HFFc6 (cell line): ENCODE measurements at places on chromosomes 5 and 9.
A peak's percentile ranks its signal among the peaks of the same experiment; 100 is the strongest.

- DNase-seq, result no peak
- no peak overlapping the region for H3K27ac ChIP-seq
- H3K27me3 ChIP-seq, result peaks cover 5% of the 10 kb centered on the region
- H3K4me1 ChIP-seq, result no peaks in the 10 kb centered on the region
- no peak overlapping the region for H3K4me3 ChIP-seq
Observed at GRCh38 chr5:157978061-157978460, 119.1 kb upstream of the CLINT1 start.

GRCh38 chr5:111224561-111225345 is 569 bp downstream of the CAMK4 start:
- H3K27ac ChIP-seq, result peak overlapping the region; percentile 44; the same call in 1 of the 2 replicates
- peaks cover 22% of the 10 kb centered on the region for H3K4me1 ChIP-seq
- no peak for DNase-seq
- no peaks in the 10 kb centered on the region for H3K27me3 ChIP-seq
- no peaks in the 10 kb centered on the region for H3K36me3 ChIP-seq
- peak overlapping the region; percentile 87 for H3K4me3 ChIP-seq

DNA sequence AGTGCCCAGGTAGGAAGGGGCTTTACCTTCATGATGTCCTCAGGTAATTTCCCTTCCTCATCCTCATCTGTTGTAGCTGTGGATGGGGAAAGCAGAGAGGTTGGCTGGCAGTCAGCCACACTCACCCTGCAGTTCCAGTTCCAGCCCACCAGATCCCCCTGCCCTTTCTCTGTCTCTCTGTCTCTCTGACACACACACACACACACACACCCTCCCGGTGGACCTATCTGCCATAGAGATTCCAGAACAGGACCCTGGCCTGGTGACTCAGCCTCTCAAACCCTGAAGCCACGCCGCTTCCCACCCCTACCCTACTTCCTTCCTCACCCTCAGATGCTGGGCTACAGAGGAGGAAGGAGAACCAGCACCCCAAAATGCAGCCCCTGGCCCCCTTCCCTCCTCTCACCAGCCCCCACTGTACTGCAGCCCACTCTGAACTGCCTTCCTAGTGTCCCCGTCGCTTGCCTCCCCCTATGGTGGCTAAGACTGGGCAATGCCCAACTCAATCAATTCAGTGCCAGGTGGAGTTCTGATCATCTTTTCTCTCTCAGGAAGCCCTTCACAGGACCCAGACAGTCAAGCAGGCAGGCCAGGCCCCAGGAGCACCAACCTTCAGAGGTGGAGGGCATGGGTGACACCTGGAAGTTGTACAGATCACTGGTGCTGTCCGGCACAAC is 4.8 kb downstream of the IRF1 start:
- peaks cover 12% of the 10 kb centered on the region for H3K4me1 ChIP-seq
- H3K36me3 ChIP-seq, result peaks cover 23% of the 10 kb centered on the region
- H3K27me3 ChIP-seq, result no peaks in the 10 kb centered on the region; the same call in 1 of the 2 replicates
- no peak for DNase-seq
- H3K27ac ChIP-seq, result no peak overlapping the region; the same call in 1 of the 2 replicates

DNA sequence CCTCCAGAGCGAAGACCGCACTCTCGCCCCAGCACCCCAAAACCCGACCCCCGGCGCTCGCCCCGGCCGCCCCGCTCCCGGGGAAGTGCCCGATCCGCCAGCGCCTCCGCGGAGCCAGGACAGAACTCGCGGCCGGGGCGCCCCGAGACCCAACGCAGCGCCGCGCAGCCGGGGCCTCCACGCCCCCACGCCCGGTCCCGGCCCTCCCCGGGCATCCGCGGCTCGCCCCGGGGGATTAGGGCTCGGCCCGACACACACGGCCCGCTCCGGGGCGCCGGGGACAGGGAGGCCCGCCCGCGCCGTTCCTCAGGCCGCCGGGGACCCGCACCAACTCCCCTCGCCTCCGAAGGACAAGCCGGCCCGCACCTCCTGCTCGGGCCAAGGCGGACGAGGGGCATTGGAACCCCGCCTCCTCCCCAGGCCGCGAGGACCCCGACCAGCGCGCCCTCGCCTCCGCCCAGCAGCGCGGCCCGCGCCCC is 544 bp downstream of the FNBP1 start:
- peaks cover 5% of the 10 kb centered on the region for H3K27me3 ChIP-seq
- H3K27ac ChIP-seq, result peak overlapping the region; percentile 90
- no peak for DNase-seq
- peaks cover 4% of the 10 kb centered on the region; the same call in 1 of the 2 replicates for H3K36me3 ChIP-seq
- peak overlapping the region; percentile 99 for H3K4me3 ChIP-seq
- peaks cover 31% of the 10 kb centered on the region for H3K4me1 ChIP-seq

GRCh38 chr5:135821061-135821801 is 13.2 kb upstream of the SLC25A48 start:
- H3K4me1 ChIP-seq, result no peaks in the 10 kb centered on the region
- no peak overlapping the region for H3K4me3 ChIP-seq

GRCh38 chr9:4955836-4956235 is 29.2 kb upstream of the JAK2 start:
- H3K4me1 ChIP-seq, result 0 out of 2 replicates have a peak, but pooled peaks cover 13% of the 10 kb centered on the region
- H3K36me3 ChIP-seq, result peaks cover 6% of the 10 kb centered on the region
- no peak overlapping the region for H3K4me3 ChIP-seq
- no peak overlapping the region for H3K27ac ChIP-seq
- DNase-seq, result no peak

DNA sequence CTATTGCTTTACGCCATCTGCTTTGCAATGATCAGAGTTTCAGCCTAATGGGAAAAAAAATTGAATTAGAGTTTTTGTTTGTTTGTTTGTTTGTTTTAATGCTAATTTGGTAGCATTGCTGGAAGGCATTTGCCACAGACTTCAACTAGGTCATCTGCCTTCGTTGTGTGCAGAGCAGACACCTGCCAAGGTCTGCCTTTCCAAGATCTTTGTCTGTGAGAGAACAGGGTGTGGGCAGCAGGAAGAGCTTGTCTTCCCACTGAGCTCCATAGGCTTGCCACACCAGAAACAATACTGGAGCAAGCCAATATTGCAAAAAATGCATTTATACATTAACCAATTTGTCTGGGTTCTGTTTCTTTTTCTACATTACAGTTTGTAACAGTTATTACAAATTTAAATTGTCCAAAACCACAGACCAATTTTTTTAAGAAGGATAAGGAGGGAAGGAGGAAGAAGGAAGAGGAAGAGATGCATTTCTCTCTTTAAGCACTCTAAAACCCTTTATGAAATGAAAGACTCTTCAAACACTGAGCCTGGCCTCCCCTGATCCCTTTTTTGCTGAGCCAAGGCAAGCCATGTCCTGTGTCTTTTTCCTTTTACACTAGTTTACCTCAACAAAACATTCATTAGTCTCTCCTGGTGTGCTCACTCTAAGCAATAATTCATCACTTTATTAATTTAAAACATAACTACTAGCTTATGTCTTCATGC is 210.5 kb downstream of the SNX18 start:
- H3K4me3 ChIP-seq, result no peak overlapping the region
- H3K27ac ChIP-seq, result no peak overlapping the region
- peaks cover 21% of the 10 kb centered on the region for H3K4me1 ChIP-seq
- DNase-seq, result no peak

DNA sequence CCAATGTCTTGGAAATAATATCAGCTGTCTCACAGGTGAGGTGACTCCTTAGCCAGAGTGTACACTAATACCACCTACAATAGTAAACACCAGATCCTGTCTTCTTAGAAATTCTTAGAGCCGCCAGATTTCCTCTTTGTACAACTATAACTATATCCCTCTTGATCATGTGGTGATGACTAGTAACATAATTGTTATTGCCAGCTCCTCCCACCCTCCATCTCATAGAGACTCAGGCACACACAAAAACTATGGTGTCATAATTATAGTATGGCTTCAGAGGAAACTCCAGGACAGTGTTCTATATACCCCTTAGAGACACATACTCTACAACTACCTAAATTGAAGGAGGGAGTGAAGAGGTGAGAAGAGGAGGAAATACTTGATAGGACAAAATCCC is 33.1 kb downstream of the PGGT1B start:
- H3K4me3 ChIP-seq, result no peak overlapping the region
- peaks cover 4% of the 10 kb centered on the region; the same call in 1 of the 2 replicates for H3K36me3 ChIP-seq
- no peaks in the 10 kb centered on the region for H3K4me1 ChIP-seq

GRCh38 chr5:114305402-114306207 is 56.3 kb upstream of the KCNN2 start:
- peak; percentile 80 for DNase-seq
- peak overlapping the region; percentile 82 for H3K27ac ChIP-seq
- peaks cover 29% of the 10 kb centered on the region; the same call in 1 of the 2 replicates for H3K36me3 ChIP-seq

DNA sequence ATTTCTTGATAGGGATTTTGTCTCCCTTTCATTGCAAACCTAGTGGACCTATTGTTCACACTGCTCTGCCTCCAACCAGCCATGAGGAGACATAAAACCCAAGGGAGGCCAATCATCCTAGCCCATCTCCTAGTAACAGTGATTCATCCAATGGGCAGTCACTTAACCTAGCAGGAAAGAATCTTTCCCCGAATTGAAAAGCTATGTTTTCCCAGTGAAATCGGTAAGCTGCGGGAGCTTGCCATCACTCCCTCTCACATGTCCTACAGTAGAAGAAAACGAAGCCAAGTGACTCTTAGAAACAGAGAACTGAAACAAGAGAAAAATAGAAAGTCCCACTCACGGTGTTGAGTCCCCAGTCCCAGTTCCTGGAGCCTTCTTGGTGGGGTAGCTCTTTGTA is 123.3 kb downstream of the SUSD1 start:
- no peak for DNase-seq
- H3K27me3 ChIP-seq, result no peaks in the 10 kb centered on the region; the same call in 1 of the 2 replicates
- H3K4me1 ChIP-seq, result peaks cover 54% of the 10 kb centered on the region
- peaks cover 33% of the 10 kb centered on the region for H3K36me3 ChIP-seq
- no peak overlapping the region for H3K27ac ChIP-seq

GRCh38 chr9:81605170-81605670 is 84.1 kb downstream of the TLE1 start:
- DNase-seq, result no peak
- H3K27me3 ChIP-seq, result peaks cover 4% of the 10 kb centered on the region
- H3K4me3 ChIP-seq, result no peak overlapping the region
- H3K27ac ChIP-seq, result no peak overlapping the region
- H3K36me3 ChIP-seq, result peaks cover 9% of the 10 kb centered on the region; the same call in 1 of the 2 replicates

DNA sequence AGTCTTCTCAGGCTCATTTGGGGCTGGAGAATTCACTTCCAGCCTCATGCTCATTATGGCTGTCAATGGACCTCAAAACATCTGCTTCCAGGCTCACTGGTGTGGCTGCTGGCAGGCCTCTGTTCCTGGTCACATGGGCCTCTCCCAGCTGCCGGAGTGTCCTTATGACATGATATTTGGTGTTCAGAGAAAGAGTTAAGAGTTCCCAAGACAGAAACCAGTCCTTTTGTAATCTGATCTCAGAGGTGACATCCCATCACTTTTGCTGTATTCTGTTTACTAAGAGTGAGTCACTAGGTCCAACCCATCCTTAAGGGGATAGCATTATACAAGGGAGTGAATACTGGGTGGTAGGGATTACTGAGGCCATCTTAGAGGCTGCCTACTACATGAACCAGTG is 104.6 kb downstream of the CACNA1B start:
- no peak overlapping the region for H3K4me3 ChIP-seq
- H3K27me3 ChIP-seq, result peaks cover 4% of the 10 kb centered on the region
- H3K36me3 ChIP-seq, result peaks cover 8% of the 10 kb centered on the region; the same call in 1 of the 2 replicates
- no peak overlapping the region for H3K27ac ChIP-seq

DNA sequence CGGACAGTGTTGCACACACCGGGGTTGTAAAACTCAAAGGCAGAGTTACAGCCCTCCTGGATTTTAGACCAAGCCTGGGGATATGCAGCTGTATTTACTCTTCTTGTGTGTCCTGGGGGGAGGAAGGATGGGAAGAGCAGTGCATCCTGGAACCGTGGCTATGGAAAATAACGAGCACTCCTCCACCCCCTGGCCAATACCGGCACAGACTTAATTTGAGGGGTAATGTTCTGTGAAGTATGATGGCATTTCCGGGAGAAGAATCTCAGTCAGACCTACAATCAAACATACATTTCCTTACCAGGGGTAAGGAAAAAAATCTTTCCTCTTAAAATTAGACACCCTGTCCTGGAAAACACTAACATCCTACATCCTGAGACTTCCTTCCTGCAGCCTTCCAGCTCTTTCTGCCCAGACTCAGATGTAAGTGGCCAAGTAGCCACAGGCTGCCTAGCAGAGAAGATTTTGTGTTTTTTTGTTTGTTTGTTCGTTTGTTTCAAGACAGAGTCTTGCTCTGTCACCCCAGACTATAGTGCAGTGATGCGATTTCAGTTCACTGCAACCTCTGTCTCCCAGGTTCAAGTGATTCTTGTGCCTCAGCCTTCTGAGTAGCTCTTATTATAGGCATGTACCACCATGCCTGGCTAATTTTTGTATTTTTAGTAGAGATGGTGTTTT is 11.0 kb upstream of the ERMP1 start:
- peaks cover 2% of the 10 kb centered on the region for H3K27me3 ChIP-seq
- peaks cover 41% of the 10 kb centered on the region for H3K4me1 ChIP-seq
- H3K36me3 ChIP-seq, result peaks cover 12% of the 10 kb centered on the region
- peak; percentile 29 for DNase-seq
- peak overlapping the region; percentile 62 for H3K27ac ChIP-seq
- peak overlapping the region; percentile 64 for H3K4me3 ChIP-seq

- peak overlapping the region; percentile 80 for H3K27ac ChIP-seq
- no peaks in the 10 kb centered on the region for H3K27me3 ChIP-seq
- peak; percentile 81 for DNase-seq
- H3K36me3 ChIP-seq, result peaks cover 13% of the 10 kb centered on the region
Observed at GRCh38 chr5:62475072-62475471, 62.5 kb downstream of the IPO11 start.

- peaks cover 92% of the 10 kb centered on the region for H3K4me1 ChIP-seq
- H3K27ac ChIP-seq, result peak overlapping the region; percentile 87
- peaks cover 10% of the 10 kb centered on the region for H3K27me3 ChIP-seq
- peaks cover 57% of the 10 kb centered on the region for H3K36me3 ChIP-seq
- no peak for DNase-seq
Observed at GRCh38 chr5:149423794-149424268, 44.7 kb upstream of the IL17B start.

GRCh38 chr9:133046196-133046899 is 15.4 kb upstream of the CEL start:
- DNase-seq, result no peak
- no peak overlapping the region for H3K4me3 ChIP-seq
- peaks cover 4% of the 10 kb centered on the region; the same call in 1 of the 2 replicates for H3K36me3 ChIP-seq
- no peak overlapping the region for H3K27ac ChIP-seq
- H3K27me3 ChIP-seq, result peaks cover 2% of the 10 kb centered on the region; the same call in 1 of the 2 replicates
- no peaks in the 10 kb centered on the region for H3K4me1 ChIP-seq

GRCh38 chr9:116190637-116191396 is 37.2 kb downstream of the PAPPA start:
- no peak overlapping the region for H3K4me3 ChIP-seq
- H3K36me3 ChIP-seq, result peaks cover 21% of the 10 kb centered on the region
- peak overlapping the region; percentile 77 for H3K27ac ChIP-seq
- no peaks in the 10 kb centered on the region; the same call in none of the 2 replicates for H3K27me3 ChIP-seq
- peaks cover 56% of the 10 kb centered on the region for H3K4me1 ChIP-seq

- H3K4me3 ChIP-seq, result no peak overlapping the region
- DNase-seq, result no peak
- no peaks in the 10 kb centered on the region for H3K36me3 ChIP-seq
Observed at GRCh38 chr9:110582156-110582555, 2.6 kb upstream of the SVEP1 start.

- H3K36me3 ChIP-seq, result no peaks in the 10 kb centered on the region; the same call in 1 of the 2 replicates
- H3K4me3 ChIP-seq, result no peak overlapping the region
- peaks cover 3% of the 10 kb centered on the region; the same call in 1 of the 2 replicates for H3K27me3 ChIP-seq
- no peaks in the 10 kb centered on the region for H3K4me1 ChIP-seq
- no peak for DNase-seq
Observed at GRCh38 chr5:175162036-175162435, 281.9 kb downstream of the DRD1 start.

- peaks cover 61% of the 10 kb centered on the region for H3K36me3 ChIP-seq
- peak overlapping the region; percentile 99 for H3K27ac ChIP-seq
- H3K27me3 ChIP-seq, result peaks cover 2% of the 10 kb centered on the region
Observed at GRCh38 chr5:9189681-9190080, 356.2 kb downstream of the SEMA5A start.
